Amygdala (tissue), 56 donors: ENCODE measurements at places on chromosomes 13 and 19.

DNA sequence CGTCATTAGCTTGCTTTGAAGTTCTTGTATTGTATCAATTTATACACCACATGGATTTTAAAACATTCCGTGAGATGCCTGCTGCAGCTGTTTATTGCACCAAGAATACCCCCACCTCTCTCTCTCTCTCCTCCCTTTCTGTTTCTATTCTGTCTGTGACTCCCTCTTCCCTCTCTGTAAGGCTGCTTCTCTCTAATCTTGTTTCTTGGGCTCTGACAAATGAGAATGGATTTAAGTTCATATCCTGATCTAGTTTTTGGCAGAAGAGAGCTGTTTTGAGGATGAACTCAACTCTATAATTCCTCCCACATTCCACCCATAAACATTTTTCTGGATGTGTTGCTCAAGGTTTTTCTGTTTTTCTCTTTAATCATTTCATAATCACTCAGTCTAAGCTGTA lies 144.3 kb upstream of the FRY start:
- no peak for DNase-seq

GRCh38 chr19:55208880-55209692 lies at the start of gene PTPRH:
TSS of gene PTPRH (minus strand) at chr19:55209501. CDS start at chr19:55209433, 68 bp downstream.
- no peak for DNase-seq

DNA sequence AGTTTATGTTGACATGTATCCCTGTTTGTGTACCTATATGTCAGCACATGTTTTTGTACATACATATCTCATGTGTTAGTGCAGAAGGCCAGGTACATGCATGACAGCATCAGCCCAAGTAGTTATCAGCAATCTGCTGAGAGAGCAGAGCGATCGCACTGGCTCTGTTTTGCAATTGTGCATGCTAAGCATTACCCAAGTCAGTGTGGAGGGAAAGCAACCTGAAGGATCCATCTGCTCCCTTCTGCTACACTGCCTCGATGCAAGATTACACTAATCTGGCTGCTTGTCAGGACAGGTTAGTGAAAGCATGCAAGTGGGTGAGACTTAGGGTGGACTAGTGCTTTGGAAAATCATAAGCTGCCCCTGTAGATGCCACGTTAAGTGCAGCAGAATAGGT lies 211.8 kb downstream of the PCCA start:
- no peak for DNase-seq

- DNase-seq, result no peak
These were observed 386.6 kb downstream of the KCNRG start for GRCh38 chr13:50401721-50402465.

DNA sequence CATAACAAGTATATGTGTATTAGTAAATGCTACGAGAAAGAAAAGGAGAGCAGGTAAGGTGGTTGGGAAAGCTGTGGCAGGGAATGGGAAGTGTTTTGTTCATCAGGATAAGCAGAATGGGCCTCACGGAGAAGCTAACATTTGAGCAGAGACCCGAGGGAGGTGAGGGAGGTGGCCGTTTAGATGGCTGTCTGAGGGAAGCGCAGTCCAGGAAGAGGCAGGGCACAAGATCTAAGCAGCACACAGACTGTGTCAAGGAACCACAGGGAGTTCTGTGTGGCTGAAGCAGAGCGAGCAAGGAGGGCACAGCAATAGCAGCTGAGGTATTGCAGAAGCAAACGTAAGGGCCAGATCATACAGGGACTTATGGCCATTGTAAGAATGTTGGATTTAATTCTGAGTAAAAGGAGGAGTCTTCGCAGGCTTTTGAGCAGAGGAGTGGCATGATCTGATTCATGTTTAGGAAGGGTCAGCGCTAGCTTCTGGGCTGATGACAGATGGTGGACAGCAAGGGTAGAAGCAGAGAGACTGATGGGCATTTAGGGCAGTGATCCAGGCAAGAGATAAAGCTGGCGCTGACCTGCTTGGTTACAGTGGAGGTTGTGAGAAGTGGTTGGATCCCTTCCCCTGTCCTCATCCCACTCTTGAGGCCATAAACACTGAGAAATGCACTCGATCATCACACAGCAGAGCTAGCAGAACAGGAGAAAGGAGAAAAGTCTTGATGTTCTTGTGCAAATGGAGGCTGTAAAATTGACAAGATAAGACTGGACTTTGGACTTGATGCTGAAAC lies 199.9 kb downstream of the LACC1 start:
- no peak for DNase-seq

GRCh38 chr19:16773259-16773658 lies 53.6 kb downstream of the NWD1 start:
- no peak for DNase-seq

DNA sequence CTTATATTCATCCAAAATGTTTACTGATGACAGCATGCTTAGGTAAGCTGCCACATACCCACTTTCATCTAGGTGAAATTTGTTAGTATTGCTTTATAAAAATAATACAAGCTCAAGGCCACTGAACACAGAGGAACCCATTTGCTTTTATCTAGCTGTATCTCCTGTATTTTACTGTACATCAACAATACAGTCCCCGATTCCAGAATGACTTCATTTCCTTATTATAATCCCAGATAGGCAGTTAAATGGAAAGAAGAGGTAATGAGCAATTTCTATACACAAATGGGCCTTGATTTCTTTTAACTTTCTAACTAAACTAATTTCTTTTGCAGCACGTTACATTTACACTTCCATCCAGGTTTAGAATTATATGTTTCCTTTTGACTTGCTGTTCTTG lies 86.2 kb downstream of the SHISA2 start:
- no peak for DNase-seq

DNA sequence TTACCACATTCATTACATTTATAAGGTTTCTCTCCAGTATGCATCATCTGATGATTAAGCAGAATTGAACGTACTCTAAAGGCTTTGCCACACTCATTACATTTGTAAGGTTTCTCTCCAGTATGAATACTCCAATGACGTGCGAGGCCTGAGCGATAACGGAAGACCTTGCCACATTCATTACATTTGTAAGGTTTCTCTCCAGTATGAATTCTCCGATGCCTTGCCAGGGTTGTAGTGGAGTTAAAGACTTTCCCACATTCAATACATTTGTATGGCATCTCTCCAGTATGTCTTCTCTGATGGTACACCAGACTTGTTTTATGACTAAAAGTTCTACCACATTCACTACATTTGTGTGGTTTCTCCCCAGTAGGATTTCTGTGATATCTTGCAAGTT lies 16.8 kb upstream of the ZNF432 start:
- no peak for DNase-seq

GRCh38 chr19:11345122-11345803 lies 805 bp downstream of the TMEM205 start:
- no peak for DNase-seq
